ENCODE measurements at places on chromosomes 11 and 22. TPM values are rescaled to one million over a fixed set of nuclear protein-coding genes. Genes with fewer than 3 reads are reported as not detected.

The KRTAP5-1 gene
- total RNA-seq: not detected

The ADM2 gene
- total RNA-seq: 3.2 TPM

The RCOR2 gene
- 0.19 TPM for total RNA-seq

The B4GAT1 gene
- 13.4 TPM for total RNA-seq

The GDPD4 gene
- not detected for total RNA-seq

The RAG2 gene
- total RNA-seq: not detected

The CDCA5 gene
- 8.1 TPM for total RNA-seq

The PATE2 gene
- not detected for total RNA-seq

The KDM4D gene
- total RNA-seq: 0.49 TPM

The TYMP gene
- total RNA-seq: 35.5 TPM

The GGTLC3 gene
- total RNA-seq: not detected

The LIF gene
- 2.0 TPM for total RNA-seq

The KRTAP5-11 gene
- total RNA-seq: not detected

All from bladder microvascular endothelial cell (primary cell).